Psoas muscle (tissue), 8 donors: ENCODE measurements at places on chromosomes 2 and 18. TPM values are rescaled to one million over a fixed set of nuclear protein-coding genes. Genes with fewer than 3 reads are reported as not detected.

CFAP65 gene
- not detected for polyA plus RNA-seq

SERPINB3 gene
- polyA plus RNA-seq = 0.06 TPM

PGAP1 gene
- polyA plus RNA-seq = 1.6 TPM

ASNSD1 gene
- polyA plus RNA-seq = 57.9 TPM

SLC38A11 gene
- polyA plus RNA-seq = 1.6 TPM

CD8B2 gene
- not detected for polyA plus RNA-seq

APOB gene
- 0.34 TPM for polyA plus RNA-seq

TNFRSF11A gene
- polyA plus RNA-seq = 0.12 TPM

CCL20 gene
- not detected for polyA plus RNA-seq

DNA sequence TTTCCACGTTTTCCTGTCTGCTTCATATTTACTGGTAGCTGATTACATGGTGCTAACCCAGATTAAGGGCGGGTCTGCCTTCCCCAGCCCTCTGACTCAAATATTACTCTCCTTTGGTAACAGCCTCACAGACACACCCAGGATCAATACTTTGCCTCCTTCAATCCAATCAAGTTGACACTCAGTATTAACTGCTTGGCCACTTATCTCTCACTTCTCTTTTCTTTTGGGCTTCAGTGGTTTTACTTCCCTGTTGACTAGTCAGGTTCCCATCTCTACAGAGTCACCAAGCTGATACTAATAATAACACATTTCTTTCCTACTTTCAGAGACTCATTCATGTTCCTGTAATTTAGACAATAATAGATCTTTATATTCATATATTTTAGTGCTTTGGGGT is 302.2 kb upstream of the MAP2 start:
- H3K4me1 ChIP-seq = no peaks in the 10 kb centered on the region
- DNase-seq = no peak
- no peak overlapping the region for H3K27ac ChIP-seq
- H3K27me3 ChIP-seq = no peaks in the 10 kb centered on the region
- H3K4me3 ChIP-seq = no peak overlapping the region

DNA sequence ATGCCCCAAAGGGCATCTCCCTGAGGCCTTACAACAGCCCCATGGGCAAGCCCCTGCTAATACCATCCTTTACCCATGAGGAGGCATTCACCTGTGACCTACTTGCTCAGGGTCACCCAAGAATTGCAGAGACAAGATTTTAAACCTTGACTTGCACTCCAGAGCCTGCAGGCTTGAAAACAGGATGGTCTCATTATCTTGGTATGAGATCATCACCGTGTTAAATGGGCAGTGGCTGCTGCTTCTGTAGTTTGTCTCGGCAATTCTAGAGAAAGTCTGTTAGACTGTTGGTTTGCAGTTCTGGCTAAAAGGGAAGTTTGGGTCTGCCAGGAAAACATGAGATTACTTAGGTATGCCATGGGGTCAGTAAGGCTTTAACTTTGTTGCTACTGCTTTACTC is 698.9 kb downstream of the GALR1 start:
- H3K27me3 ChIP-seq = no peaks in the 10 kb centered on the region
- no peak overlapping the region for H3K4me3 ChIP-seq
- no peak for DNase-seq
- no peaks in the 10 kb centered on the region for H3K36me3 ChIP-seq
- no peak overlapping the region for H3K27ac ChIP-seq

DNA sequence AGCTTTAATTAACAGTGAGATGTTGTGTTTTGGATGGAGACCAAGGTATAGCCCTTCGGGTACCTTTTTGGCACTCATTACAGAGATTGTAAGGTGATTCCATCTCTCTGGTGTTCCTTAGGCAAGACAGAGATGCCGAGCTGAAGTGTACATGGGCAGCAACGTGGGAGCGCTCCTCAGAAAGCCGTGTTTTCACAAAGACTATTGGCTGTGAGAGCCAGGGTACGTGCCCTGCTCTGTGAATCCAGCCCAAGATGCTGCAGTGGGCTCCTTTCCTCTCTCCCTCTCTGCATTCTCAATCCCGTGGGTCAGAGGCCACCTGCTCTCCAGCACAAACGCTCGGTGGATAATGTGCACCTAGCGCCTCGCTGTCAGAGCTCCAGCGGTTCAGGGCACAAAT is 203.0 kb upstream of the EPHA4 start:
- no peaks in the 10 kb centered on the region for H3K4me1 ChIP-seq
- no peaks in the 10 kb centered on the region for H3K36me3 ChIP-seq
- no peak overlapping the region for H3K4me3 ChIP-seq
- no peaks in the 10 kb centered on the region for H3K27me3 ChIP-seq
- DNase-seq = no peak
- no peak overlapping the region for H3K27ac ChIP-seq

GRCh38 chr2:175576875-175577274 is 395.4 kb upstream of the ATP5MC3 start:
- H3K27me3 ChIP-seq = no peaks in the 10 kb centered on the region
- H3K4me1 ChIP-seq = no peaks in the 10 kb centered on the region
- no peak overlapping the region for H3K27ac ChIP-seq
- no peak overlapping the region for H3K4me3 ChIP-seq
- DNase-seq = no peak
- no peaks in the 10 kb centered on the region for H3K36me3 ChIP-seq

- H3K4me1 ChIP-seq = no peaks in the 10 kb centered on the region
- no peak for DNase-seq
- no peaks in the 10 kb centered on the region for H3K27me3 ChIP-seq
- H3K27ac ChIP-seq = no peak overlapping the region
- H3K4me3 ChIP-seq = no peak overlapping the region
These were observed 45.5 kb downstream of the SDC1 start for GRCh38 chr2:20179466-20179754.

DNA sequence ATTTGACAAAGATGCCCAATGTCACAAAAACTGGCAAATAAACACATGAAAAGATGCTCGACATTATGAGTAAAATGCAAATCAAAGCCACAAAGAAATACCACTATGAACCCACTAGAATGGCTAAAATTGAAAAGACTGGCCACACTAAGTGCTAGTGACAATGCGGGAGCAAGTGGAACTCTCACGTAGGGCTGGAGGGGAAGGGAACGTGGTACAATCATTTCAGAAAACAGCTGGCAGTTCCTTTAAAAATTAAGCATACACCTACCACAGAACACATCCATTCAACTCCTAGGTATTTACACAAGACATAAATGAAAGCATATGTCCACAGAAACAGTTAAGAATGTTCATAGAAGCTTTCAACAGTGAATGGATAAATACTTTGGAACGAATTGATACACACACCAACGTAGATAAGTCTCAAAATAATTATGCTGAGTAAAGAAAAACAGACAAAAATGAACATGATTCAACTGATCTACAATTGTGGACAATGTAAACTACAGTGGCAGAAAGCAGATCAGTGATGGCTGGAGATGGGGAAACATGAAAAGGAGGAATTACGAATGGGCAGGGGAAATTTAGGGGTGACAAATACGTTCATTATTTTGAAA is 71.7 kb downstream of the MYOM1 start:
- peaks cover 44% of the 10 kb centered on the region for H3K36me3 ChIP-seq
- no peaks in the 10 kb centered on the region for H3K4me1 ChIP-seq
- DNase-seq = no peak
- H3K27me3 ChIP-seq = no peaks in the 10 kb centered on the region

- H3K4me1 ChIP-seq = no peaks in the 10 kb centered on the region
- H3K4me3 ChIP-seq = no peak overlapping the region
- no peak overlapping the region for H3K27ac ChIP-seq
- no peak for DNase-seq
- H3K36me3 ChIP-seq = no peaks in the 10 kb centered on the region
These were observed 111.8 kb upstream of the DCC start for GRCh38 chr18:52228166-52228565.

- no peak for DNase-seq
- H3K27ac ChIP-seq = peak overlapping the region; percentile 85
- peaks cover 55% of the 10 kb centered on the region for H3K4me1 ChIP-seq
- H3K36me3 ChIP-seq = no peaks in the 10 kb centered on the region
- no peak overlapping the region for H3K4me3 ChIP-seq
These were observed 1.6 kb upstream of the IGFBP5 start for GRCh38 chr2:216696751-216697560.

DNA sequence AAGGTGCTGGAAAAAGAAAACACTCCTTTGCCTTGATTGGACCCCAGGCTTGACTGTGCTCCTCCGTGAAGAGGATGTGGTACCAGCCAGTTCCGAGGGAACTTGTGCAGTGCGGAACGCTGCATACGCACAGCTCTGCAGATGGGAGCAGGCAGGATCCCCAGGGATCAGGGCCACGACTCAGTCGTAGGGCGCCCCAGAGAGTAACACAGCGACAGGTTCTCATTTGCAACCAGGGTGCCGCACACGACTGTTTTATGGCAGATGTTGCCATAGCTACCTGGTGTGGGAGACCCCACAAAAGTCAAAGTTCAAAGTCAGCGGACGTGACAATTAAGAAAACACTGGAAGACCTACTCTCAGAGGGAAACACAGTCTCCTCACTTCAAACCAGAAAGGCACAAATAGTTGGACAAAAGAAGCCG is 779 bp downstream of the MALL start:
- peak overlapping the region; percentile 58 for H3K4me3 ChIP-seq
- peaks cover 36% of the 10 kb centered on the region for H3K27me3 ChIP-seq
- no peak for DNase-seq
- H3K4me1 ChIP-seq = no peaks in the 10 kb centered on the region
- no peaks in the 10 kb centered on the region for H3K36me3 ChIP-seq

DNA sequence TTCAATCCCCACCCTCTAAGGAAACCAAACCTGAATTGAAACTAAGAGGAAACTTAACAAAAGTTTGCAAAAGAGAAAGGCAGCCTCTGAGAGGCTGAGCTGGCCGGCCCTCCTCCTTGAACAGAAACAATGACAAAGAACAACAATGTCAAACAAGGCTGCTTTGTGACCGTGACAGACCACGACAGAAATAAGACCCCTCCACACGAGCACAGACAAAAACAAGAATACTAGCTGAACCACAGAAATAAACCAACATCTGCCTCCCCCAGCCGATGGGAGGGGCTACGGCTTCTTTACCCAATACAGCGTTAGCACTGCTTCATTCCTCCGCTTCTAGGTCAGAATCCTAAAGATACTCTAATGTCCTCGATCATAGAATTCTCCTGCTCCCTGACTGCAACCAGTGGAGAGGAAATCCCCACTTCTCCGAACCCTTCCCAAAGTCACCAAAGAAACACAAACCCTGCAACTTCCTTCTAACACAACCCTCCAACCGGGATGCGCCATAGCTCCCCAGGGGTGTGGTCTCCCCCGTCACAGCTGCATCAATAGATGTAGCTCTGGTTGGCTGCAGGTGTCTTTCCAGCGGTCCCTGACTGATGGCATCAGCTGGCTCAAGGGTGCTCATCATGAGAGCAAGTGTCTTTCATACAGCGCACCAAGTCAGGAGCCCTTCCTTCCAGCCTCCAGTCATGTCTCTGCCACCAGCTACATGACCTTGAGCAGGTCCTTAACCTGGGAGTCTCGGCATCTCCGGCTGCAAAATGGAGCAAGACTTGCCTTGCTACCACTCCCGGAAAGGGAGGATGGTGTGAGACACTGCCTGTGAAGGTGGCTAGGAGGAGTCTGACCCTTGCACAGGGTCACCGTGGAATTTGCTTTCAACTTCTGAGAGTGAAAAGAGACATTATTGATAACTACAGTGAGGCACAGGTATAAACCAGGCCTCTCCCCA is 198.6 kb downstream of the HAUS1 start:
- H3K4me3 ChIP-seq = no peak overlapping the region
- no peaks in the 10 kb centered on the region for H3K27me3 ChIP-seq
- H3K4me1 ChIP-seq = peaks cover 4% of the 10 kb centered on the region
- no peaks in the 10 kb centered on the region for H3K36me3 ChIP-seq

DNA sequence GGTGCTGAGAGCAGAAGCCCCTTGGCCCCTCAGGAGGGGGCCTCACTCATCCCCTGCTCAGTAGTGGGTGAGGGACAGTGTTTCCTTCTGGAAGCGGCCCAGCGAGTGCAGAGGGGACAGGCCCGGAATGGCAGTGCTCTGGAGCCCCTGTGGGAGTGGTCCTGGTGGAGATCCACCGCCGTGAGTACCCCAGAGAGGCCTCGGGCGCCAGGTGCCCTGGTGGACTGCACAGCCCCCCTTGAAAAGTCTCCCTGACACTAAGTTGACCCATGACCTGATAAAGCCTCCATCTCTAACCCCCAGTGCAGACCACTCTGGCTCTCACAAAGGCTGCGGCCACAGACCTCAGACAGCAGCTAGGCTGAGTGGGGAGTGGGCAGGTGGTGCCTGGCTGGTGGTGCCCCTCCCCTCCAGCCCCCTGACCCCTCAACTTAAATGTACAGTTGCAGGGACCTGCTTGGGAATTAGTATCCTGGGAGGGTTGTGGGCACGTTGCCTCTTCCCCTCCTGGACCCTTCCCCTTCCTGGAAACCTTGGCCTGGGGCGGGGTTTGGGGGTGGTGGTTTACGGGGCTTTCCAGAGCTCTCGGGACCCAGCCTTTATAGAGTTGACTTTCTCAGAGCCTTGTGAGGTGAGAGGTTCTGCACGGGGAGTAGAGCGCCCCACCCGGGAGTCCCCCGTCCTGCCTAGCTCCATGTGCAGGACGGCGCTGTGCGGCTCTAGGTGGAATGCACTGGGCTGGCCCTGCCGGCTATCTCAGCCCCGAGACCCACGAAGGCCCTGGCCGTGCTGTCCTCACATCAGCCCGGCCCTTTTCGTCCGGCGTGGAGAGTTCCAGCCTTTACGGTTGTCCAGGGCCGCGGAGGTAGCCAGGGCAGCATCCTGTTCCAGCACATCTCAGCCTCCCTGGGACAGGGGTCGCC is 62.7 kb downstream of the RTP5 start:
- no peaks in the 10 kb centered on the region for H3K36me3 ChIP-seq
- no peak overlapping the region for H3K4me3 ChIP-seq
- no peak overlapping the region for H3K27ac ChIP-seq
- H3K4me1 ChIP-seq = no peaks in the 10 kb centered on the region

DNA sequence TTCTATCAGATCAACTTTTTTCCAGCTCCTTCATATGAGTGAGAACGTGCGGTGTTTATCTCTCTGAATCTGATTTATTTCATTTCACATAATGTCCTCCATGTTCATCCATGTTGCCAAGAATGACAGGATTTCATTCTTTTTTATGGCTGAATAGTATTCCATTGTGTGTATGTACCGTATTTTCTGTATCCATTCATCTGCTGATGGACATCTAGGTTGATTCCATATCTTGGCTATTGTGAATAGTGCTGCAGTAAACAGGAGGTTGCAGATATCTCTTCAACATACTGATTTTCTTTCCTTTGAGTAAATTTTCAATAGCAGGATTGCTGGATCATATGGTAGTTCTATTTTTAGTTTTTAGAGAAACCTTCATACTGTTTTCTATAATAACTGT is 388.5 kb downstream of the DCDC2C start:
- H3K36me3 ChIP-seq = no peaks in the 10 kb centered on the region
- H3K4me1 ChIP-seq = no peaks in the 10 kb centered on the region
- no peak overlapping the region for H3K27ac ChIP-seq
